ENCODE measurements at places on chromosomes 1 and 21.

- DNase-seq = no peak
Observed at GRCh38 chr1:235401251-235401650, 34.0 kb downstream of the TBCE start.

DNA sequence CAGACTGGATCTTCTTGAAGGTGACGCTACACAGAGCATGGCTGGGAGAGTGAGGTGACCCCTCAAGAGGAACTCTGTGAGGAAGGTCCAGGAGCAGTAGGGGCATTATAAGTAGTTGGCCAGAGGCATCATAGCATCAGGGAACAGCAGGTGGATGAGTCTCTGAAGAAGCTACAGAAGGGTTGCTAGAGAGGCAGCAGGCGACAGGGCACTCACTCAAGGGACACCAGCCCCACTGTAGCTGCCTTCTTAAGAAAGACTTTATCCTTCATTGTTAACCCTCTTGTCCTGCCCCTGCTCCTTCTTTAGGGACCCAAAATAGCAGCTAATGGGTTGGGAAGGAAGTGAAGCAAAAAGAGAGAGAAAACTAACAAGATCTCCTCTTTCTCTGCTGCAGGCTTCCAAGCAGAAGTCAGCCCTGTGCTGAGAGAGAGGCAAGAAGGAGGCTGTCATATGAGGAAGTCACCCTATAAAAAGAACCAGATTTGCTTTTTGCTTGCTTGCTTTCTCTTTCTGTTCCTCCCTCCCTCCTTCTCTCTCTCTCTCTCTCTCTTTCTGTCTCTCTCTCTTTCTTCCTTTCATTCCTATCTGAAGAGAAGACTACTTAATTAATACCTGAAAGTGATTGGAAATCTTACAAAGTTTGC, 7.7 kb upstream of the CD5L start:
- DNase-seq = peak; percentile 79

- DNase-seq = peak; percentile 90
Observed at GRCh38 chr1:243264717-243265116, 8.9 kb downstream of the SDCCAG8 start.

DNA sequence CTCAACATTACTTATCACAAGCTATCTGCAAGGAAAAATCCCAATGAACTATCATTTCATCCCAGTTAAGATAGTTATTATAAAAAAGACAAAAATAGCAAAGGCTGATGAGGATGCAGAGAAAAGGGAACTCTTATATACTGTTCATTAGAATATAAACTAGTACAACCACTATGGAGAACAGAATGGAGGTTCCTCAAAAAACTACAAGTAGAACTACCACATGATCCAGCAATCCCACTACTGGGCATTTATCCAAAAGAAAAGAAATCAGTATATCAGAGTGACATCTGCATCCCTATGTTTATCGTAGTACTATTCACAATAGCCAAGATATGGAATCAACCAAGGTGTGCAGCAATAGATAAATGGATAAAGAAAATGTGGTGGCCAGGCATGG, 4.9 kb upstream of the C1orf185 start:
- no peak for DNase-seq

DNA sequence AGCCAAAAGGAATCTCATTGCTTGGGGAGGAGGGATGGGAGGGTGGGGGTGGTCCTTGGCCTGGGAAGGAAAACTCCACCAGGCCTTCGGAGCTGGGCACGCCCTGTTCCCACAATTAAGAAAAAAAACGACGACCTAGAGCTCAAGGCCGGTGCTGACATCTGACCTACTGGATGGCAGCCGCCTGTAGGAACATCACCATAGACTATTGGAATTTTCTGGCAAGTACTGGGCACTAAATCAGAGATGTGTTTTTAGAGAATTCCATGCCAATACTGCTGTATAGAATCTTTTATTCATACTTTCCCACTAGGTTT, 729 bp downstream of the NADK start:
- no peak for DNase-seq

- DNase-seq = no peak
Observed at GRCh38 chr1:81699234-81699633, 101.5 kb upstream of the ADGRL2 start.

GRCh38 chr1:154485910-154486496, 16.0 kb upstream of the TDRD10 start:
- DNase-seq = no peak

GRCh38 chr1:52511851-52512615, 40.9 kb downstream of the TUT4 start:
- no peak for DNase-seq

DNA sequence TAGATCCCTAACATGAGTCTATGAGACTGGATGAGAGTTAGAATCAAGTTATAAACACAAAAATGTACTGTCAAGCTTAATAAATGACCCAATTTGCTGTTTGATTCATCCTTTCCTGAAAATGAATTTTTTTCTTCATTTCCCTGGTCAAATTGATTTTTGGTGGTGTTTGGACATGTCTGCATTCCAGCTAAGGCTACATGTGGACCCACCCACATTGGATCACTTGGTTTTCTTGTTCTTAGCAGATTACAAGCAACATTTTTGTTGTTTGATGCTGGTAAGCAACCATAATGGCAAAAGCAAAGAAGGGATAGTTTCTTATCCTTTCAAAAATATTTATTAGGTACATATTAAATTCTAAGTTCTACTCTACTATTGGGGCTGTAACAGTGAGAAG, 181.1 kb downstream of the NEK7 start:
- no peak for DNase-seq

DNA sequence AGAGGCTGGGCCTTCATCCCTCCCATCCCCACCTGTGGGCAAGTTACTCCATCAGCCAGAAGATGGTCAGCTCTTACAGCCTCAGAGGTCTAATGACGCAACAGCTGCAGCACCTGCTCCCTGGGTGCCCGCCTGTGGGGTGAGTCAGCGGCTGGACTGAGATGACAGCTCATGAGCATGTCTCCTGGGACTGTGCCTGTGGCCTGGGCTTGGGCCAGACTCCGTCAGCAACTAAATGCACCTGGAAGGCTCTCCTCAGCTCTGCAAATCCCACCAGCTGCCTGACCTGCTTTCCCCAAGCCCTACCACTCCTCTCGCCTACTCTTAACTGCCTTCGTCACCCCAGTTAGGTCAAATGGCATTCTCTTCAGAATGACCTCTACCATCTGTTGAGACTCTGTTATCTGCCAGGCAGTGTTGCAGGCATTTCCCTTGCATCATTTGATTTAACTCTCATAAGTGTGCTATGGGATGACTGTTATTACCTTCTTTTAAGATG, 47.7 kb downstream of the ETS2 start:
- peak; percentile 85 for DNase-seq

DNA sequence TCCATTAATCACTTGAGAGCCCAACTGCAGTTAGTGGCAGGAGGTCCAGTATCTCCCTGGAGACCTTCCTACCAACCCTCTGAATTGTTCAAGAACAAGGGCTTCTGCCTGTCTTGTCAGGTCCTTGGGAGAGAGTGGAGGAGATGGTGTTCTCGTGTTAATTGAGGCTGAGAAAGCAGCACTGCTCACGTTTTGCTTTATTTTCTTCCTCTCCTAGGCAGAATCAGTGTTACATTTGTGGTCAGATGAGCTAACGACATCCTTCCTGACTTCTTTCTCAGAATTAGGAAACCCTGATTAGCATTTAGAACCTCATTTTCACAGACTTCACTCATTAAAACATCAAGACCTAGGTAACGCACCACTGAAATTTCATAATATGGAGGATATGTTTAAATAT, 26.4 kb upstream of the LRIG2 start:
- peak; percentile 44 for DNase-seq

GRCh38 chr1:112061901-112062320, 72.4 kb upstream of the KCND3 start:
- no peak for DNase-seq

GRCh38 chr1:183821889-183822611, 17.1 kb downstream of the RGL1 start:
- no peak for DNase-seq

- DNase-seq = peak; percentile 29
Observed at GRCh38 chr21:46457801-46458314, 833 bp upstream of the DIP2A start.

- peak; percentile 35 for DNase-seq
Observed at GRCh38 chr1:58986996-58987767, 203.3 kb upstream of the JUN start.

DNA sequence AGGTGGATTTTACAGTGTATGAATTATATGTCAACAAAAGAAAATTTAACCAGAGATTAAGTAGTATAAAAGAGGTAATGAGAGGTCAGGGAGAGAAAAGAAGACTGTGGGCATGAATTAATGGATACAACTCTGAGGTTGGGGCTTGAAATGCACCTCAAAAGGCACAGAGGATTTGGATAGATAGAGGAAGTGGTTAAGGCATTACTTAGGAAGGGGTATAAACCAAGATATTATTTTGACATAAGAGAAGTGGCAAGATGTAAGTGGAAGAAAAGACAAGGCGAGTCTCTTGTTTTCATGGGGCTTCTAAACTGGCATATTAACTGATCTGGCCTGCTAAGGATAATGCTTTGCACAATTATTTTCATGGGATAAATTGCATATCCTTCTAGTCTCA, 34.1 kb downstream of the RAP1A start:
- peak; percentile 53 for DNase-seq

DNA sequence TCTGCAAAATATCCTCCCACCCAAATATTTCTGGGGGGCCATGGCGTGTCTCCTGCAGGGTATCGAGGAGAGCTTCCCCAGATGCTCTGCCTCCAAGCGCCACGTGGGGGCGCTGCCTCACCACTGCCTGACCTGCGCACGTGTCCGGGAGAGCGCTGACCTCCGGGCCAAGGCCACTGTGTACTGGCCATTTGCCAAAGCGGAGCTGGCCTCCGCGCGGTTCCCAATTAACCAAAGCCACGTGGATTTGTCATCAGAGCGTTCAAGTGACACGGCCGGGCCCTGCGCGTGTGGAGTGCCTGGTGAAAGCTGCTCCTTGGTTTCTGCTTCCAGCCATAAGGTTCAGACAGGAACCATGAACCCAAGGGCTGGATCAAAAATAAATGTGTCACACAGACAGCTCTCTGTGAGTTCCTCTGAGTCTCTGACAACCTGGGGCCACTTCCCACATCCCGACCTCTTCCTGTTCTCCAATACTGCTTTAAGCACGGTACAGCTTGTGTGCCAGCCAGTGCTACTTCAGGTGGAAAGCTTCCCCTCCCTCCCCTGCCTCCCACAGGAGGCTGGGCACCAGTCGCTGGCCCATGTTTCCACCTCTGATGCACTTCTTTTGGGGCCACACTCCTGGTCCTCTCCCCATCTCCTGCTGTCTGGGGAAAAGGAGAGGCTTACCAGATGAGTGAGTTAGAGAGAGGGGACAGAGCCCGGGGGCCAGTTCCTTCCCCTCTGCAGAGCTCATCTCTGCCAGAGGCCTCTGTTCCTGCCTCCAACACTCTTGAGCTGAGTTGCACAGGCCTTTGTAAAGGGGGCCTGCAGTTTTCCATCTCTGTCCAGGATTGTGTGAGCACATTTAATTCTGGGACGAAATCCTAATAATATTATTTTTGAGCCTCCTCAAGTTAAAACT, 26.1 kb downstream of the ZP4 start:
- DNase-seq = peak; percentile 63

GRCh38 chr1:197092491-197093023, 25.5 kb upstream of the F13B start:
- no peak for DNase-seq

GRCh38 chr1:183719289-183719688, 66.2 kb upstream of the APOBEC4 start:
- no peak for DNase-seq

DNA sequence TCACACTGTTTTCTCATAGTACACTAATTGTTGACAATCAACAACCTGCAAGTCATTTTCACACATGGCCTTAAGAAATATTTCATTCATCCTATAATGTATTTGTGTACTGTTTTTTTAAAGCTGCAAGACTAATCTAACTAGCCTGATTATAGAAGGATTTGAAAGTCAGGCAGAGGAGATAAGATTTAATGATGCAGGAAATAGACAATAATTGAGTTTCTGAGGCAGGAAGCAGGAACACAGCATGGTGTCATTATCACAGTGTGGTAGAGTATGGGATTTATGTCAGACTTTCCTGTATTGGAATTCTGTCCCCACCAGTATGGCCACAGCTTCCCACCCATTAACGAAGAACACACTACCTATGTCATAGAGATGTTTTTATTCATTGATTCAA, 138.8 kb downstream of the LRRC7 start:
- DNase-seq = no peak

GRCh38 chr21:32966120-32966519, 59.6 kb upstream of the OLIG2 start:
- DNase-seq = no peak

- peak; percentile 50 for DNase-seq
Observed at GRCh38 chr1:184890539-184890973, 83.8 kb downstream of the NIBAN1 start.

DNA sequence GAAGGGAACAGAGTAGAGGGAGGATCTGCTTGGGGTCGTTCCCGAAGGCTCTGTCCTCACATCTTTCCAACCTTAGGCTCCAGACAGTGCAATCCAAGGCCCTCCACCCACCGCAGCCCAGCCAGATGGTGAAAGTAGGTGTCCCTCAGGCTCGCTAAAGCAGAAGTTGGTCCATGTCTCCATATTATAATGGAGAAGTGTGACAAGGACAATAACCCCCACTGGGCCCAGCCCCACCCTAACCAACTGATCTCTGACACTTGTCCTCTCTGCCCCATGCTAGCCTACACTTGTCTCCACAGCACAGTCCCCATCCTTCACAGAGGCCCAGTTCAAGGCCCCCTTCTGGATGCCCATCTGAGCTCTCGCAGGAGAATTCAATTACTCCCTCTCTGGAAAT, 48.7 kb downstream of the DMAP1 start:
- no peak for DNase-seq

DNA sequence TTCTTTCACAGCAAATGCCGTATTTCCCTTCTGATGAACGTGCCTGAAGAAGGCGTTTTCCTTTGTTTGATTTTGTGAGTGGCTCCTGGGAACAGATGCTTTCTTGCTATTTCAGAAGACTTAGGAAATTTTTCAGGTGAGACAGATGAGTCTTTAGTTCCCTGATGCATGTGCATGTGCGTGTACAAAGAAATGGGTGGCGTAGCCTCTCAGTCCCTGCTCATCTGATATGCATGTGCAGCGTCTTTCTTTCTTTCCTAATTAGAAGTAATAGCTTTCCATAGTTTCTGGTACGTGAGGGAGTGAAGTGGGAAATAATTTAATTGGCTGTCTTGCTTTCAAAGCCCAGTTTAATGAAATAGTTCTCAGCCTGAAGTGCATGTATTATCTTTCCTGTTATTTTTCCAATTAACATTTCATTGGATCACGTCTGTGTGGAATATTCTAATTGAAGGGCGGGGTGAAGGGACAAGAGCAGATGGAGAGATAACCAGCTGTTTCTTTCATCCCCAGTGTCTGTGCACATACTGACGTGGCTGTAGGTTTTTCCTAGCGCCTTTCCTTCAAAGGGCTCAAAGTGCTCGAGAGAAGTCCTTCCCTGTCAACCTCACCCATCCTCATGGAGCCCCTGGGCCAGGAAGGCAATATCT, 104.3 kb downstream of the FAM78B start:
- no peak for DNase-seq

- DNase-seq = no peak
Observed at GRCh38 chr1:168442931-168443330, 100.9 kb downstream of the XCL2 start.
